Esophagus squamous epithelium (tissue), 5 donors: ENCODE measurements at places on chromosomes 11 and 22.
A peak's percentile ranks its signal among the peaks of the same experiment; 100 is the strongest.

DNA sequence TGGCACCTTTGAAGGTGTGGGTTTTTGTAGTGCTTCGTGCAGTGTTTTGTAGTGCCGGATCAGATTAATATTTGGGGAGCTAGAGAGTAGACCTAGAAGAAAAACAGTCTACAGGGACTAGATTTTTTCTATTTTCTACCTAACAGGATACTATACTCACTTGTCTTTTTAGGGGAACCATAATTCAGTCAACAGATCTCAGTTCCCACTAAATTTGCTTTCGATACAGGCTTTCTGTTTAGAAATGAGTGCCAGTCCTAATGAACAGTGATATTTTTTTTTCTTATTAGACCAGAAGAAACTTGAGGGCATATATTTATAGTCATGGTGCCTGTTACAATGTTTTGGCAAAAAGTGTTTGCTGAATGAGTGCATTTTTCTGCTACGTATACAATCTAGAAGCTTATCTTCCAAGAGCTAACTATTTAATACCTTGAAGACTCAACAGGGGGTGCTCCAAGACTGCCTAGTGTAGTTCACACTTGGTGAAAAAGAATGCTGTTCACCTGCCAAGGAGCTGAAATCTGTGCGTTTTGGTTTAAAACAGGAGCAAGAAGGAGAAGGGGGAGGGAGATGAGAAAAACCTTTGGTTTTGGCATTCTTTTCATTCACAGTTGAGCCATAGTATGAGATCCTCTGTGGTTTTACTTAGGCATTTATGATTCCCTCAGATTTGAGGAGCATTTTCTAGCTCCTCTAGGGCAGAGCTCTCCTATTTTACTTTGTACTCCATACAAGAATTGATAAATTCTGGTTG is 44.9 kb upstream of the VSTM5 start:
- DNase-seq: no peak

DNA sequence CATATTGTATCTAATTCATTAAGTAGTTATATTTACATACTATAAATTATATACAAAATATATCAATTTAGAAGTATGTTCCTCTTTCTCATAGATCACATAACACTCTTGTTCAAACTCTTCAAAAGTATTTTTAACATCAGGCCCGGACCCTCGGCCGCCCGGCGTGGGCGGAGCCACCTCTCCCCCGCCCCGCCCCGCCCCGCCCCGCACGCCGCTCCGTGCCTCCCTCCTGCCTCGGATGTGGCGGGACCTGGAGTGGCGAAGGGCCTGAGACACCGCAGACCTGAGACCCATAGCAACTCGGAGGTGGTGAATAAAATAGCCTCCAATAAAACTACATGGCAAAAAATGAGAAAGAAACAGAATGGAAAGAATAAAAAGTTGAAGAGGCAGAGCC is 105.9 kb upstream of the BDNF start:
- DNase-seq: no peak

DNA sequence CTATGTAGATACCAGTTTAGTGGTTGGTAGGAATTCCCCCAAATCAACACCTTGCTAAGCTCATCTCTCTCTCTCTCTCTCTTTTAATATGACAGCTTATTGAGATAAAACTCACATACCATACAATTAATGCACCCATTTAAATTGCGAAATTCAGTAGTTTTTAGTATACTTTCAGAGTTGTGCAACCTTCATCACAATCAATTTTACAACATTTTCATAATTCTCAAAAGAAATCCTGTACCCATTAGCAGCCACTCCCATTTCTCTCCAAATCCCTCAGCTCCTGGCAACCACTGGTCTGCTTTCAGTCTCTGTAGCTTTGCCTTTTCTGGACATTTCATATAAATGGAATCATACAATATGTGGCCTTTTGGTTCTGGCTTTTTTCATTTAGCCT is 13.3 kb downstream of the NNMT start:
- no peak for DNase-seq

DNA sequence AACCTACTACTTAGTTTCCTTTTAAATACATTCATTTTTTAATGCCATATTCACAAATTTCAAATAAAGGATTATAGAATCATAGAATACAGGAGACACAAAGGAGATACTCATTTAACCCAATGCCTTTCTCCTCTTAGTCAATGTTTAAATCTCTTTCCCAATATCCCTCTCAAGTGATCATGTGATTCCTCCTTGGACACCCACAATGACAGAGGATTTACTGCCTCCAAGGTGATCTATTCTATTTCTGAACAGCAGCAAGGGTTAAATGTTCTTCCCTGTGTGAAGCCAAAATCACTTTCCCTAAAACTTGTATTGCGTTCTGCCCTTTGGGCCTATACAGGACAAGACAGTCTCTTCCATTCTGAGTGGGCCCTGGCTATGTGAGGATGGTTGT is 73.3 kb upstream of the PICALM start:
- DNase-seq: no peak

DNA sequence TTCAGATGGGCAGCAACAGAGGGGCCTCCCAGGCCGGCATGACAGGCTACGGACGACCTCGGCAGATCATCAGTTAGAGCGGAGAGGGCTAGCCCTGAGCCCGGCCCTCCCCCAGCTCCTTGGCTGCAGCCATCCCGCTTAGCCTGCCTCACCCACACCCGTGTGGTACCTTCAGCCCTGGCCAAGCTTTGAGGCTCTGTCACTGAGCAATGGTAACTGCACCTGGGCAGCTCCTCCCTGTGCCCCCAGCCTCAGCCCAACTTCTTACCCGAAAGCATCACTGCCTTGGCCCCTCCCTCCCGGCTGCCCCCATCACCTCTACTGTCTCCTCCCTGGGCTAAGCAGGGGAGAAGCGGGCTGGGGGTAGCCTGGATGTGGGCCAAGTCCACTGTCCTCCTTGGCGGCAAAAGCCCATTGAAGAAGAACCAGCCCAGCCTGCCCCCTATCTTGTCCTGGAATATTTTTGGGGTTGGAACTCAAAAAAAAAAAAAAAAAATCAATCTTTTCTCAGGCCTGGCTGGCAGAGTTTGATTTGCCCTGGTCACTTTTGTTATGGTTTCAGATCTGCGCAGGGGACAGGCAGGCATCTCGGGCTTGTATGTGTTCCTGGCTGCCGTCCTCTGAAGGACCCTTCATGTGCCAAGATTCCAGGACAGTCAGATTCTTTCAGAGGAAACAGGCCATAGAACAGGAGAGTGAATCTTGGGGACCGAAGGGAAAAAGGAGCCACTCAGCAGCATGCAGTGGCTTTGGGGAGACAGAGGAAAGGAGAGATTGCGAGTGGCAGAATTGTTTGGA is 5.3 kb downstream of the TAGLN start:
- no peak for DNase-seq

GRCh38 chr22:43319661-43320486 is 23.3 kb downstream of the SCUBE1 start:
- DNase-seq: no peak

- DNase-seq: no peak
Measured at GRCh38 chr11:61694946-61695706, 14.9 kb downstream of the DAGLA start.

- DNase-seq: no peak
Measured at GRCh38 chr11:33723238-33723881, 12.9 kb downstream of the CD59 start.

DNA sequence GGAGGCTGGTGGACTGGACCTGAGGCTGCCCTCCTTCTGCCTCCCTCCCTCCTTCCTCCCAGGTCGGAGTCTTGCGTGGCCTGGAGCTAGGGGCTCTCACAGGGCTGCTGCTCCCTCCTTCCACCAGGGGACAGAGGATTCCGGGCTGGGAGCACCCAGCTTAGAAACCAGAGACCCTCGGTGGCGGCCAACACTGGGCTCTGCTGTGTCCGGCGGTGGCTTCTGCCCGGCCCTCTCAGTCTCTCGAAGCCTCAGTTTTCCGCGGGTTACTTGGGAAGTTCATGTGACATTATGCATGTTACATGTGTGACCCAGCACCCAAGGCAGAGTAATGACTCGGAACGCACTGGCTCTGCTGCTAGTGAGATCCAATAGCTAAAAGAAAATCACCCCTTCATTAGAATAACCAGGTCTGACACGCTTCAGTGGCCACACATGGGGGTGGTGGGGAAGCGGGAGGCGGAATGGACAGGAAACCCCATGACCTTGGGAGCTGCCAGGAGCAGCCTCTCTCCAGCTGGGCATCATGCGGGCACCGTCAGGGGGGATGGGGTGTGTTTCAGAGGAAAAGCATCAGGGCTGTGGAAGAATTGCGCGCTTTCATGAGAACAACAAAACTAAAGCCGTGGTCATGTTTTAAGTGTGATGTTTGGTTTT is 5.9 kb upstream of the MRGPRG start:
- no peak for DNase-seq

GRCh38 chr11:61917334-61918109 is at the start of gene RAB3IL1:
Gene RAB3IL1, minus strand, starts transcription at chr11:61917566. Its CDS starts 199 bp downstream, at chr11:61917367.
- no peak for DNase-seq

DNA sequence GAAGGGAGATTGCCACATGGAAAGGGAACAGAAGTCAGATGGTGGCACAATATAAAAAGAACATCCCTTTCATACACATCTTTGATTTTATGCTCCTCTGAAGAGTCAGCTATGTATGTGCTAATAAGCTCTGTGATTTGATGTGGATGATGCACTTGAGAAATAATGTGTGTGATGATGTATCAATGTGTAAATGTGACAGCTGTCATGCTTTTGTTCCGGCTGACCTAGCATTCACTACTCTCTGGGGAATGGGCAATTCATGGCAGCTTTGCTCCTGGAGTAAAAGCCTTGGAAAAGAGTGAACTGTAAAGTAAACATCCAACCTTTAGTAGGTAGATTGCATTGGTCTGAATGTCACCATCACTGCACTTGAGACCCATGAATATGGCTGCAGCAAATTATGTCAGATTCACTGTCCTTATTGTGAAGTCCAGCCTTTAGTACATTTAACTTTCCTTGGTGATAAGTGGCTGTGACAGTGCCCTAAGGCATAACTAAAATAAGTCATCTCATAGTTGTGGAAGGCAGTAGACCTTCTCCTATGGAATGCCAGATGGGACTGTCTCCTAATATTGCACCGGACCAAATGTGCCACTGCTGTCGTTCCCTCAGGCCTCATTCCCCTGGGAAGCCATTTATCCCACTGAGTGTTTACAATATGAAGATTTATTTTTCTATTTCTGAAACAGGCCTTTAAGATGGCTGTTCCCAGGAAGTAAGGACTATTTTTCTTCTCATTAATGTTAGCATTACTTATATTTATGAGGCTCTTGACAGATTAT is 178.2 kb upstream of the CCDC90B start:
- DNase-seq: no peak

DNA sequence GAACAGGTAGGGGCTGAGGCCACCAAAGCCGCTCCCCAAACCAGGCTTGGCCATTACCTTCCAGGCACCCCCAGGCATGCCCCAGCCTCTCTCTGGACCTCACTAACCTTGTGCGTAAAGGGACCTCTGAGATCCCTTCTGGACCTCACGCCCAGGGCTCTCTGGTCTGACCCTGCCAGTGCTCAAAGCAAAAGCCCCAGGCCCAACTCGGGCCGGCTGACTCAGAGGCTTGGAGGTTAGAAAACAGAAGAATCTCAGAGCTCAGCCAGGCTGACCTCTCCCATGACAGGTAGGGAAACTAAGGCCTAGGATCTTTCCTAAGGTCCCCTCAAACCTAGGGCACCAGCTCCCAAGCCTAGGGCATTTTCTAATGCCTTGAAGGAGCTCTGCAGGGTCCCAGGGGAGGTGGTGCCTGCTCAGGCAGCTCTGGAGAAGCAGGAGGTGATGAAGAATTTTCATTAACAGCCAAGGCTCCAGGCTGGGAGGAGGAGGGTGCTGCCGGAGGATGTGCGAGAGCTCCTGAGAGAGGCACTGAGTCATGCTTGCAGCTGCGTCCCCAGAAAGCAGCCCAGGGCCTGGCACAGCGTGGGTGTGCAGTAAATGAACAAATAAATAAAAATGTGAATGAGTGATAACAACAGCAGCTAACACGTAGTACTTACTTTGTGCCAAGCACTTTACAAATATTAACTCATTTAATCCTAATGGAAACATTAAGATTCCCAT is 25.6 kb downstream of the ARRB1 start:
- DNase-seq: no peak

DNA sequence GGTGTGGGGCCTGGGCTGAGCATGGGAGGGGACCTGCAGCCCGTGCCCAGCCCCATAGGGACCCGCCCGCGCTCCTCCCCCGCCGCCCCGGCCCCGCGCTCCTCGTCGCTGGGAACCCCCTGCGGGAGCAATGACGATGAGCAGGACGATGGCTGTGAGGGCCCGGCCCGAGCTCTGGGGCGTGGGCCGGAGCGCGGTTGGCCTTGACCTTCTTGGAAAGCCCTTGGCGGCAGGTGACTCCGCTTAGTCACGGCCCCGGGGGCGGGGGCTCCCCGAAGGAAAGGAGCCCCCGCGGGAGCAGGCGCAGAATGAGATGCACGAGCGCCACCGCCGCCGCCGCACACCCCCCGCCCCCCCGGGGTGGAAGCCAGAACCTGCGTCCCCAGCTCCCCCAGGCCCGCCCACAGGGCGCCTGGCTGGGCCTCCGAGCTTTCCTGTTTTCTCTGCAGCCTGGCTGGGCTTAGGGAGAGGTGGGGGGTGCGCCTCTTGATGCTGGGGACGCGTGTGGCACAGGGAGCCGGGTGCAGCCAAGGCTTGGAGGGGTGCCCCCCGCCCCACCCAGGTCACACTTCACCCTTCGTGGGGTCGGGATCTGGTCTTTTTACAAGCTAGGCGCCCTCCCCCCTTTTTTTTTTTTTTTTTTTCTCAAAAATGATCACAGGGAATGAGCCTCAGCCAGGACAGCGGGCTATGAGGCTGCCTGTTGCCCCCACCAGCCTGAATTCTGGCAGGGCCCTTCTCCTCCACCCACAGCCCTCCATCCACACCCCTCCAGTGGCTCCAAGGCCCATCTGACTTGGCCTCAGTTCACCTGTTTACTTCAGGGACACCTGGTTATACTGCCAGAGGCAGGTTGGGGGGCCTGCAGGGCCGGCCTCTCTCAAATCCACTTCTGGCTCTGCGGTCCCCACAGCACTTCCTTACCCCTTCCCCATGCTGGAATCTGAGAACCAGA is 17.9 kb downstream of the CRELD2 start:
- DNase-seq: peak; percentile 65

- no peak for DNase-seq
Measured at GRCh38 chr11:13105237-13105844, 96.2 kb downstream of the RASSF10 start.

GRCh38 chr11:64360448-64360921 is 1.5 kb downstream of the RPS6KA4 start:
- DNase-seq: no peak

DNA sequence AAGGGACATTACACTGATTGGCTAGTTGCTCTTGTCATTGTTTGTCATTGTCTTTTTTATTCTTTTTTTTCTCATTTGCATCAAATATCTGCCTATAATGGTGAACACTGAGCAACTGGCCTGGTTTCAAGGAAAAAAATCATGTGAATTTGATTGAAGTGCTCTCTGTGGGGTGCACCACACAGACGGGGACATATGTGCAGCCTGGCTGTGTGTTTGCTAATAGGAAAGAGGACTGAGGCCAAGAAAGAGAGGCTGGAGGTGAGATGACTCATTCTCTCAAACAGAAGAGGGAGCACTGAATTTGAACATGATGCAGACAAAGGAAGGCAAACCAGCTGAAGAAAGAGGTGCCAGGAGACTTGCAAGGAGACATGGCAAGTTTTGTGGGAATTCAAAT is 684.9 kb upstream of the CCDC90B start:
- DNase-seq: no peak
